ENCODE measurements at places on chromosomes 6 and 20. TPM values are rescaled to one million over a fixed set of nuclear protein-coding genes. Genes with fewer than 3 reads are reported as not detected.

Gene RAET1L
- total RNA-seq, result 0.34 TPM

Gene ROMO1
- total RNA-seq, result 372 TPM

Gene TNFRSF6B
- 0.37 TPM for total RNA-seq

Gene HACE1
- total RNA-seq, result 1.9 TPM

Gene BPI
- total RNA-seq, result not detected

Gene NINL
- 14.9 TPM for total RNA-seq

Gene SLC17A3
- total RNA-seq, result 1.2 TPM

Gene C6orf163
- total RNA-seq, result 0.20 TPM

Gene SYCP2L
- total RNA-seq, result 1.9 TPM

Gene MGME1
- total RNA-seq, result 38.6 TPM

Gene DCBLD1
- total RNA-seq, result 24.5 TPM

Gene MAS1L
- not detected for total RNA-seq

Gene ENTPD6
- total RNA-seq, result 182 TPM

Gene ARFGEF3
- total RNA-seq, result 0.55 TPM

Gene PTGIS
- 0.02 TPM for total RNA-seq

Gene HLA-DQA2
- not detected for total RNA-seq

Gene REM1
- total RNA-seq, result 0.90 TPM

Gene PRKN
- 0.24 TPM for total RNA-seq

Gene LRRC1
- total RNA-seq, result 6.1 TPM

Gene PDYN
- total RNA-seq, result not detected

Gene PAX1
- total RNA-seq, result 0.02 TPM

Gene NCOA5
- total RNA-seq, result 22.3 TPM

Gene ARMC12
- 0.55 TPM for total RNA-seq

Gene HCRTR2
- total RNA-seq, result not detected

Gene CASS4
- total RNA-seq, result not detected

Gene GINM1
- total RNA-seq, result 22.3 TPM

Gene RBPJL
- total RNA-seq, result not detected

Gene TMEM244
- not detected for total RNA-seq

Gene PNPLA1
- not detected for total RNA-seq

Gene OR2H2
- not detected for total RNA-seq

Gene FOXF2
- 14.7 TPM for total RNA-seq

Gene ZNF334
- total RNA-seq, result not detected

Gene SPAG4
- 6.1 TPM for total RNA-seq

Gene SLC2A4RG
- 101 TPM for total RNA-seq

Gene MICAL1
- 15.4 TPM for total RNA-seq
